ENCODE measurements at places on chromosomes 7 and 10.

DNA sequence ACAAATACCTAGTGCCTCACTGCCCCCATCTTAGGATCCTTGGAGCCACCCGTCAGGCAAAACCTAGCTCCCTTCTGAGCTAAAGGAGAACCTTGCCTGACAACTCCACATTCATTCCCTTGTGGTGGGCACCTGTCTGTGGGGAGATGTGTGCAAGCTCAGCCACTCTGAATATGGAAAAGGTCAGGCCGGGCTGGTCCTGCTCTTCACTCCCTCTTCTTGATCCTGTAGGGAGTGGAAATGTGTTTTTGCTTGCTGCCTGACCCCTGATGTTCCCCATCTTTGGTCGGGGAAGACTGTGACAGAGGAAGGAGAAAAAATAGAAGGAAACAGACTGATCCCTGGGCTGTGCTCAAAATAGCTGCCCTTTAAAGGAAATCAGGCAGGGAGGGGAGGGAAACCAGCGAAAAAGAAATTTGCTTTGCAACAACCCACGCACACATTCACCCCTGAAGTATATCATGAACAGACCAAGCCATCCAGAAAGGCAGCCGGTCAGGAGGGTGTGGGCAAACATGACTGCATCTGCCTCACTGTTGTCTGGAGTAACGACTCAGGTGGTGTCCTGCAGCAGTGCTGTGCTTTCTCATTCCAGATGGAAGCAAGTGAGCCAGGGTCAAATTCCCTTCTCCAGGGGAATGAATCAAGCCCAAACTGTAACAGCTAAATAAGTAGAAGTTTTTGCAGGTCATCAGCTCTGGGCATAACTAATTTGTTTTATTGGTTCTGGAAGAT is 74.0 kb downstream of the SCRN1 start:
- no peak for DNase-seq

GRCh38 chr7:94222516-94222915 is 172.2 kb upstream of the COL1A2 start:
- no peak for DNase-seq

- no peak for DNase-seq
Measured at GRCh38 chr7:94135180-94135579, 131.0 kb upstream of the BET1 start.

DNA sequence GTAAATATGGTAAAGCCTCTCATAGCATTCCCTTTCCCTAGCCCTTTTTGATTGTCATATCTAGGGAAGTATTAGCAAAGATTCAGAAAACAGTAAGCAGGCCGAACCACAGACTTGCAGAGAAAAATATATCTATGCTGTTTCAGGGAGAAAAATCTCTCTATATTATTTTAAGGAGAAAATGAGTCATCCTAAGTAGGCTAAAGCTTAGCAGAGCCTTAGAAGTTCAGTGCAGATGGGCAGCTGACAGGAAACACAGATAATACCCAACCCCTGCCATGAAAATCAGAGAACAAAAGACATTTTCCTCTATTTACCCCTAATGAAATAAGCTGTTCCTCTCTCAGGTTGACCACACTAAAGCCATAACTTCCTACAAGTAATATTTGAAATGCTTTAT is 16.5 kb downstream of the C1QL3 start:
- no peak for DNase-seq

DNA sequence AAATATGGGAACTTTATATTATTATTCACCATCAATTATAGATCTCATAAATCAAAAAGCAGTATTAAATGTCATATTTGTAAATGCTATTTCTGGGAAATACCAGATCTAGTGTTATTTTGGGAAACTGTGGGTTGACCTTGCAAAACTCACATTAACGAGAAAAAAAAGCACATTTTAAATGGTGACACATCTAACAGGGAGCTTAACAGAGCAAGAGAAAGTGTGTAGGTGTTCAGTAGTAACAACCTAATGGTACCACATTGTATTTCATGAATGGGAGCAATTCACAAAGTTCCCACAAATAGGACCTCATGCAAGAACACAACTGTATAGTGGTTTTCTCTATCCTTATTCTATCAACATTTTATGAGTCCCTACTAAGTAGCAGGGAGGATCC is 26.2 kb upstream of the HDAC9 start:
- no peak for DNase-seq

DNA sequence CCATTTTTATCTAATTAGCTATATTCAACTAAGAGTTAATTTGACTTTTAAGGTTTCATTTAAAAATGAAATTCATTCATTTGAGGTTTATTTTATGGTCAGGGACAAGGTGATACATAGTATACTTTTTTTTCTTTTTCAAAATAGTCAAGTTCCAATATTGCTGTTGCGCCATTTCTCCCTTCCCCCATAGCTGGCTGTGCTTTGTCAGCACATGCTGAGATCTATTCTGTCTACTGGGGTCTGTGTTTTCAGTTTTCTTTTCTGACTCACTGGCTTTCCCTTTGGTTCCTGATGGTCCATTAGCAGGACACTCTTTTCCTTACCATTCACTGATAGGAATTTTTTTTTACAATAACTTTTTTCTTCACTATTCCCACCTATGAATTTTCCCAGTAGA is 336.4 kb upstream of the TMEM229A start:
- DNase-seq, result no peak

DNA sequence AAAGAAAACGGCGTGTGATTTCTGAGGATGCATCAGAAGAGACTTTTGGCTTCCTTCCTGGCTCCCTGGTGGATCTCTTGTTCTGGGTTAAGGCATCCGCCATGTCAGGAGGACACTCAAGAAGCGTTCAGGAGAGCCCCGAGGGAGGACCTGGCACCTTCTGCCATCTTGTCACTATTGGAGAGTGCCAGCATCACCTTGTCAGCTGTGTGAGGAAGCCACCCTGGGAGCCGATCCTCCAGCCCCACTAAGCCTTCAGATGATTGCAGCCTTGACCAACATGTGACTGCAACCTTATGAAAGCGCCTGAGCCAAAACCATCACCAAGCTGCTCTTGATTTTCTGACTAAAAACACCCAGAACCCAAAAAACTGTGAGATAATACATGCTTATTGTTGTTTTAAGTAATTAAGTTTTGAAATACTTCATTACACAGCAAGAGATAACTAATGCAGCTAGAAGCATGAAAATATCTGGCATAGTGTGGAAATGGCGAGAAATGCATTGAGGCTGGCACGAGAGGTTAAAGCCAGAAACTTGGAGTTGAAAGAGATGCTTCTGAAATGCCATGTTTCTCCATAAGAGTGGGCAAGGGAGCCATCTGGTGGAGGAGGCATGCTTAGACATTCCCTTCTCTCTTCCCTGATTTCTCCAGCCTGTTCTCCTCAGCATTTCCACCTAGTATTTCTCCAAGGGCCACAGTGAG is 5.4 kb upstream of the ZFYVE27 start:
- no peak for DNase-seq

DNA sequence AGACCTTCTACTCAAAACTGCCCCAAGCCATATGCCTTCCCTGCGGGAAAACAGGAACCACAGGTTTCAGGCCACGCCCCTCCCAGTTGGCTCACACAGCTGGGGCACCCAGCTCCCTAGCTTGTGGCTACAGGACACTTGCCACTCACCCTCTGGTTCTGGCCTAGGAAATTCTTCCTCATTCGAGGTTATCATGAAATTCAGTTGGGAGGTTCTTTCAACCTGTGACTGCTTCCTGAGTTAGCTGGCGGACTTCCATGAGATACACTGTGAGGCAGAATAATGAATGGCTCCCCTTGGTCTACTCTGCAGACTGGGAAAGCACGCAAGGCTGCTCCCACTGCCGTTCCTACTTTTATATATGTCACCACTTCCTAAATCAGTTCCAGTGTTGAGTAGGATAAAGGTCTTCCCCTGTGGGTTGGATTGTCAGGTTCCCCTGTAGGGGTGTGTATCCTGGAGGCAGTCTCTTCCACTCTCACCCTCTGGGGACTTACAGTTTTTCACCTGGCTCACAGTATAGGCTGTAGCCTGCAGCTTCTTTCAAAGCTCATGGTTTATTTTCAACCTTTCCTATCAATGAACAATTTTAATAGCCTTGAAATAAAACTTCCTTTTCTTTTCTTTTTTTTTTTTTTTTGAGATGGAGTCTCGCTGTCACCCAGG is 37.0 kb downstream of the GPR22 start:
- DNase-seq, result no peak

- no peak for DNase-seq
Measured at GRCh38 chr10:99964791-99965190, 45.0 kb downstream of the DNMBP start.

GRCh38 chr7:29957521-29958310 is 31.9 kb downstream of the SCRN1 start:
- no peak for DNase-seq

DNA sequence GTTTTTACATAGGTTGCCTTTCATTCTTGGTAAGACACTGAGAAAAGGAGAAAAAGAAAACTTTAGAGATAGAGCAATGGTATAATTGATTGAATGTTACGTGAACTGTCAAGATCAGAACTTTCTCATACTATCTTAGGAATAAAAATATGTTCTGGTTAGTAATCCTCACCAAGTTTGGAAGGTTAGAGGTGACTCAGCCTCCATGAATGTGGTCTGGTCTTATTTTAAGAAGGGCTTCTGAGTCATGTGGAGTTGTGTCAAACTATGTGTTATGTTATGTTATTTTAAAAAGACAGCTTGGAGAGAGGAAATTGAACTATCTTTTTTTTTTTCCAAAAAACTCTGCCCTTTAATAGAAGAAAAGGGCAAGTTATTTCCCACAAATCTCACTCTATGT is 458.6 kb upstream of the KLF6 start:
- DNase-seq, result no peak

DNA sequence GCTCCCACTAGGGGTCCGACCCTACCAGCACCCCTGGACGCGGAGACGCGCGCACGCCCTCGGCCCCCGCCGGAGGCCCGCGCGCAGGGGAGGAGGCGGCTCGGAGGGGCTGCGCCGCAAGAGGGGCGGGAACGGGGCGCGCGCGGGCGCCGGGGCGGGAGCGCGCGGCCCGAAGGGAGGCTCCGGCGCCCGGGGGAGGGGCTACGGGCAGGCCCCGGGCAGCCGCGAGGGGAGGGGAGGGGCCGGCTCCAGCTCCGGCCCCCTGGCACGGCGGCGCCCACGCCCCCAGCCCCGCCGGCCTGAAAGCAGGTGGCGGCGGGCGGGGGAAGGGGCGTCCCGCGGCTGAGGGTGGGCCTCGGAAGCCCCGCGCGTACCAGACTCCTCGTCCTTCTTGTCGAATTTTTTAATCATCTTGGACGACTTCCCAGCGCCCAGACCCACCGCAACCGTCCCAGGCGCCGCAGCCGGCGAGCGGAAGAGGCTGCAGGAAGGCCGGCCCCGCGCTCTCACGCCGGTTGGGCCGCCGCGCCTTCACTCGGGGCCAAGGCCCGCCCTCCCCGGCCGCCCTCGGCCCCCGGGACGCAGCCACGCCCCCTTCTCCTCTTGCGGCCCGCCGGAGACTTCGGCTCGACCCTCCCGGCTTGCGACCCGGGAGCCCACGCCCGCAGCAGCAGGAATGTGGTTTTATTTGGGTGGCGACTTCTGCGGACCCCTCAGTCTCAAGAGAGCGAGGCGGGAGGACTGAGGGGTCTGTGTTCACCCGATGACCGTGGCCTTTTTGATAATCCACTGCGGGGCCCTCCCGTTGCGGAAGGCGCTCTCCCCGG is at the start of gene COPG2:
Gene COPG2, minus strand, starts transcription at position 491 of the 827 bp plus-strand sequence. Its CDS starts 80 bp downstream, at position 411.
- DNase-seq, result peak; percentile 60

GRCh38 chr10:497898-498451 is 191.5 kb downstream of the DIP2C start:
- no peak for DNase-seq

All from forelimb muscle (tissue), 1 donor.